ENCODE measurements at places on chromosomes 13 and 19.

DNA sequence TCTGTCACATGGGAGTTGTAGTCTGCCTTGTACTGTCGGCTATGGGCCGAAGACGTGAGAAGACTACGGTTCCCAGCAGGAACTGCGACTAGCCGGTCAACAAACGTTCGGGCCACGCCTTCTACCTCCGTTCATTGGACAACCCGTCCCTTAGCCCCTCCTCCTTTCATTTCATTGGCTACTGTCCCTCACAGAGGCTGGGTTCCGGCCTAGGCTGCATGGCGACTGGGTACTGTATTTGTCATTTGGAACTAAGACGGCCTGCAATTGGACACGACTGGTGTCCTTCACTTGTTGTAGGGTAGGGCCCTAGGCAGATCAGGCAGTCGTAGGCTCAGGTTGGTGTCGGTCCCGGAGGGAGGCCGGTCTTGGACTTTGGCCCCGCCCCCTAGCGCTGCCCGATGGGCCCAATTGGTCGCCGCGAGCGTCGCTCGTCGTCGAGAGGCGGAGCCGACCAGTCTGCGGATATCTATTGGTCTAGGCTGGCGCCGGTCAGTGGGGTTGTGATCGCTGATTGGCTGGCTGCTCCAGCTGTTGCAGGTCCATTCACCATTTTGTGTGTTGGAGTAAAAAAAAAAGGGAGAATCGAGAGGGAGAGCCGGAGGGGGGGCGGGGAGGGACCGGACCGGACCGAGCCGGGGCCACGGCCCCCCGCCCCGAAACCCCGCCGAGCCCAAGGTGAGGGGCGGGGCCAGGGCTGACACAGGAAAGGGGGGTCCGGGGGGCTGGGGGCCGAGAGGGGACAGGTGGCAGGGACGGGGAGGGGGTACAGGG is at the start of gene CIC:
CIC (plus strand) TSS at position 549 of the 774 bp plus-strand sequence. CDS start 2,532 bp downstream, outside the sequence.
- DNase-seq, result peak; percentile 100

DNA sequence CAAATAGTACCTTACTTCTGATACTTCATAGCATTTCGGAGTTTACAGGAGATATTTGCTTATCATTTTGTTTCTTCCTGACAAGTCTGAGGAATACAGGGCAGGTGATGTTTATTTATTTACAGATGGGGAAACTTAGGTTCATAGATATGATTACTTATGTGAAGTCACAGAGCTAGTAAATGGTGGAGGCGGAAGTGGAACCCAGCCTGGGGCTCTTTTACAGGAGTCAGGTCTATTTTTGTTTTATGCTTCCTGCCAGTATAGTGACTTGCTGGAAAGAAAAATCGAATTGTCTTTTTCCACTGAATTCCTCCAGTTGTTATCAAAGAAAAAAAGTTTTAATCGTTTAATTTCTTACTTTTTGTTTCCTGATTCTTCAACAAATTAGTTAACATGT is 66.5 kb downstream of the DGKH start:
- DNase-seq, result peak; percentile 32

DNA sequence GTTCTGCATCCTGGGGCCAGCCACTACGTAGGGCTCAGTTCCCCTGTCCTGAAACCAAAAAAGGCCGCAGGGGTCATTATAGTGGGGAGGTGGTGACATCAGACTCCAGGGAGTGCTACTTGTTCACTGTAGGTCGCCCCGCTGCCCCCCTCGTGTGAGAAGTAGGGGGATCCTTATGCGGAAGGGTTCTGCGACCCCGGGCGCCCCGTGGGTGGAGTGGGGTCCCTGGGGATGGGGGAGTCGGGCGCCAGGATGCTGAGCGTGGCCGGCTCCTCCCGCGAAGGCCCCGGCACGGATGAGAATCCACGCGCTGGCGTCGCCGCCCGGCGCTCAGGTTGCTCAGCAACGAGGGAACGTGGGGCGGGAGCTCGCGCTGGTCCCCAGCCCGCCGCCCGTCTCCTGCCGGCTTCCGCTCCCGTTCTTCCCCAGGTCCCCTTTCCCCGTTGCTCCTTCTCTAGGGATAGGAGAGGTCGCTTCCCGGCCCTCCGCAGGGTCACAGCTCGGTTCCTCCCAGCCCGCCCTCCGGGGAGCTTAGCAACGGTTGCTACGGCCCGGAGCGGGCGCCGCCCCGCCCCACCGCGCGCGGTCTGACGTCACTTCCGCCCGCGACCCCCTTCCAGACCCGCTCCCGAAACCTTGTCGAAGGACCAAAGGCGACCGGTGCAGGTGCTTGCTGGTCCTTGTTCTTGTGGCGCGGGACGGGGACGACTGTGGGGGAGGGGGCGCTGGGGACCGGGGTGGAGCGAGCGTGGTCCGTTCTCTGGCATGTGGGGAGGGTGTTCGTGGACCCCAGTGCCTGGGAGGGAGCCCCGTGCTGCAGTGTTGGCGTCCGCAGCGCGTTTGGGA is at the start of gene NAT14:
NAT14 (plus strand) TSS at position 596 of the 846 bp plus-strand sequence. CDS start 521 bp downstream, outside the sequence.
- peak; percentile 77 for DNase-seq

GRCh38 chr19:2180881-2181632 is 17.3 kb downstream of the DOT1L start:
- no peak for DNase-seq

DNA sequence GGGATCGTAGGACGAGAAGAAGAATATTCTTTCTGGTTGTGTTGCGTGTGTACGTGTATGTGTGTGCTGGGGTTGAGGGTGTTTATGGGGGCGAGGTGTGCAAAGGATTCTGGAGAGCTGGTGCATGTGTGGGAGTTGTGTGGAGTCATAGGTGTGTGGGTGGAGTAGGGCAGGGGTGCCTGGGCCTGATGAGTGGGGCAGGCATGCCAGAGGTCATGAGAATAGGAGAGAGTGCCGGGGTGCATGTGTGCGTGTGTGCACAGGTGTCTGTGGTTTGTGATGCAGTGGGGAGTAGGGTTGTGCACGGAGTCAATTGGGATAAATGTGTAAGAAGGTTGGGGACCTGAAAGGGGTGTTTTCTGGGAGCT is 649 bp downstream of the TMEM91 start:
- no peak for DNase-seq

- DNase-seq, result peak; percentile 22
These were observed 10.5 kb upstream of the LATS2 start for GRCh38 chr13:21071924-21072323.

GRCh38 chr13:100983111-100983510 is 308.5 kb upstream of the TMTC4 start:
- DNase-seq, result no peak

- no peak for DNase-seq
These were observed 969.1 kb upstream of the PCDH9 start for GRCh38 chr13:68199271-68199670.

DNA sequence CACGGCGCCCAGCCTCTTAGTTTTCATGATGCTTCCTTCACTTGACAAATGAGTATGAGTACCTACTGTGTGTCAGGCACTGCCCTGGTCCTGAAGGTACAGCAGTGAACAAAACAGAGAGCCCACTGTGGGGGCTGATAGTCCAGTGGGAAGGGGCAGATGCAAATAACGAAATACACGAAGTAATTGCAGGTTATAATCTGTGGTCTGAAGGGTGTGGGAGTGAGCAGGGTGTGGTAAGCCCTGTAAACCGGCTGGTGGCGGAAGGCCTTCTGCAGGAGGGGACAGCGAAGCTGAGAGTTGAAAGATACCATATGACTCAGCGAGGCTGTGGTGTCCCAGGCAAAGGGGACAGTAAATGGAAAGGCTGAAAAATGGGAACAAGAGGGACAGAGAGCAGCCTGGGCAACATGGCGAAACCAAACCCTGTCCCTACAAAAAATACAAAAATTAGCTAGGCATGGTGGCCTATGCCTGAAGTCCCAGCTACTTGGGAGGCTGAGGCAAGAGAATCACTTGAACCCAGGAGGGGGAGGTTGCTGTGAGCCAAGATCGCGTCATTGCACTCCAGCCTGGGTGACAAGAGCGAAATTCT is 60.5 kb downstream of the MAP4K1 start:
- DNase-seq, result peak; percentile 82

DNA sequence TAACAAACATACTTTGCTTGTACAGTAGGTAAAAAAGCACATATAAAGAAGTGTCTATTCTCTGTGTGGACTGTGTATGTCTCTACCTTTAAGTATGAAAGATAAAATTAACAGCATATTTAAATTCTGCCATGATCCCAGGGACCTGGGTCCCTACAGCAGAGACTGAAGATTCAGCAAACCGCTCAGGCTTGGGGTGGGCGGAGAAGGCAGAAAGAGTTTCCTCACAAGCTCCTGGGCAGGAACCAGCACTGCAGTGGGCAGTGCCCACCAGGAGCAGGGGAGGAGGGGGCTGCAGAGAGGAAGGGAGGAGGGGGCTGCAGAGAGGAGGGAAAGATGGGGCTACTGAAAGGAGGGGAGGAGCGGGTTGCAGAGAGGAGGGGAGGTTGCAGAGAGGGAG is 44.6 kb upstream of the GRTP1 start:
- DNase-seq, result no peak

GRCh38 chr19:56837492-56838023 is 3.0 kb downstream of the PEG3 start:
- DNase-seq, result no peak

- no peak for DNase-seq
These were observed 23.9 kb upstream of the ZBTB7A start for GRCh38 chr19:4090356-4091220.

DNA sequence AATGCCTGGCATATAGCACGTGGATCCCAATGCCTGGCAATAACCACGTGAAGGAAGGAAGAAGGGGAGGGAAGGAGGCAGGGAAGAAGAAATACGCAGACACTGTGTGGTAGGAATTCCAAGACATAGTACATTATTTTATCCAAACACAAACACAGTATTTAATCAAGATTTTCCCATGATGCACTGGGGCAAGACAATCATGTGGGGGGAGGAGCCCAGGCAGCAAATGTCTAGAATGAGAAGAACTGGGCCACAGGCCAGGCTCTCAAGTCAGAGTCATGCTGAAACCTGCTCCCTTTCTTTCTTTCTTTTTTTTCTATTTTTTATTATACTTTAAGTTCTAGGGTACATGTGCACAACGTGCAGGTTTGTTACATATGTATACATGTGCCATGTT is 717.9 kb downstream of the UQCRFS1 start:
- no peak for DNase-seq

- no peak for DNase-seq
These were observed 7.5 kb upstream of the MEX3D start for GRCh38 chr19:1575323-1576241.

DNA sequence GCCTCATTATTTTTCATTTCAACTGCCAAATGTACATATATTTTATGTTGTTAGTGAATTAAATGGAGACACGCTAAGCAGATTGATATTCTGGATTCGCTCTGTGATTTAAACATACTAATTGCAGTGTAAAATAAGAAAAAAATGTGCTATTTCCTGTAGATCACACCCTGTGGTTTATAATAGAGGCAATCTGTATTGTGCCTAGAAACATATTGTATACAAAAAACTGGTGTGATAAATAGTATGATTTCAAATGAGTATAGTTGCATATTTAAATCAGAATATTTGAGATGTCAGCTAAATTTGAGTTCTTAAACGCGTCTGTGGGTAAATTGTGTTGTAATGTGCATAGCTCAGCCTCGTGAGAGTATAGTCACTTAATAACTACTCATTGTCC is 643.9 kb downstream of the TBC1D4 start:
- no peak for DNase-seq

DNA sequence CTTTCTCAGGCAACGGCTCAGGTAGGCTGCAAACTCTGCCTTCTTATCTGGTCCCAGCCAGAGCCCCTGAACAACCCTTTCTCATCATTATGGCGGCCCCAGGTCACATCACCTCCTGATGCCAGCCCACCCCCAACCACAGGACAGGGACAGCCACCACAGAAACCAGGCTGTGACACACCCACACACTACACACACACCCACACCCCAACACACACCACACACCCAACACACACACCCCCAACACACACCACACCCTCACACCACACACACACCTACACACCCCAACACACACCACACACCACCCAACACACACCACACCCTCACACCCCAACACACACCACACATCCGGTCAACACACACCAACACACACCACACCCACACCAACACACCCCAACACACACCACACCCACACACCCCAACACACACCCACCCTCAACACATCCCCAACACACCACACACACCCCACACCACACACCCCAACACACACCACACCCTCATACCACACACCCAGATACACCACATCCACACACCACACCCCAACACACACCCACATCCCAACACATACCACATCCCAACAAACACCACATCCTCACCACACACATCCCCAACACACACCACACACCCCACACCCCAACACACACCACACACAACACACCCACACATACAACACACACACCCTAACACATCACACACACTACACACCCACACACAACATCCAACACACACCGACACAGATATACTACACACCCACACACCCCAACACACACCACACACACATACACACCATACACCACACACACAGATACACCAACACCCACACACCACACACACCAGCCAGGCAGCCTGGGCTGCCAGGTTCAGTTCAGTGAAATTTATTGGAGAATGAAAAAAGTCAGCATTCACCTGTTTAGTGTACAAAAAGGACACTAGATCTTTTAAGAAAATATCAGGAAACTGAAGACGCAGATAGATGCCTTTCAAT is 4.2 kb upstream of the ISYNA1 start:
- no peak for DNase-seq

- peak; percentile 53 for DNase-seq
These were observed 33.6 kb upstream of the UBE2L5 start for GRCh38 chr13:30388406-30389283.

DNA sequence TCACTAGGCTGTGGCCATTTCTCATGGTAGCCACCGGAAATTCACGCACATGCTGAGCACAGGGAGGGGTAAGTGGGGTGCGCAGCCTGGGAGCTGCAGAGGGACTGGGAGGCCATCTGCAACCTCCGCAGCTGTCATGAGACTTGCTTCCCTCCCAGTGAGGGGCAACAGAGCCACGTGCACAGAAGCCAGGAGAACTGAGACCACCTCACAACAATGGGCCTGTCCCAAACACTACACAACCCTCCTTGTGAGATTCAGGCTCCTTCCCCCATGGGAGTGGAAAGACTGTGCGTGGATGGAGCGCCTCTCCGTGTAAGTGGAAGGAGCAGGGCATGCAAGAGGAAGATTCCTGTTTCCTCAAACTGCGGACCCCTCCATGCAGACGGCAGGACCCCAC is 8.8 kb downstream of the C3 start:
- DNase-seq, result no peak

- peak; percentile 27 for DNase-seq
These were observed 51.1 kb downstream of the LMO7 start for GRCh38 chr13:75687150-75687763.

DNA sequence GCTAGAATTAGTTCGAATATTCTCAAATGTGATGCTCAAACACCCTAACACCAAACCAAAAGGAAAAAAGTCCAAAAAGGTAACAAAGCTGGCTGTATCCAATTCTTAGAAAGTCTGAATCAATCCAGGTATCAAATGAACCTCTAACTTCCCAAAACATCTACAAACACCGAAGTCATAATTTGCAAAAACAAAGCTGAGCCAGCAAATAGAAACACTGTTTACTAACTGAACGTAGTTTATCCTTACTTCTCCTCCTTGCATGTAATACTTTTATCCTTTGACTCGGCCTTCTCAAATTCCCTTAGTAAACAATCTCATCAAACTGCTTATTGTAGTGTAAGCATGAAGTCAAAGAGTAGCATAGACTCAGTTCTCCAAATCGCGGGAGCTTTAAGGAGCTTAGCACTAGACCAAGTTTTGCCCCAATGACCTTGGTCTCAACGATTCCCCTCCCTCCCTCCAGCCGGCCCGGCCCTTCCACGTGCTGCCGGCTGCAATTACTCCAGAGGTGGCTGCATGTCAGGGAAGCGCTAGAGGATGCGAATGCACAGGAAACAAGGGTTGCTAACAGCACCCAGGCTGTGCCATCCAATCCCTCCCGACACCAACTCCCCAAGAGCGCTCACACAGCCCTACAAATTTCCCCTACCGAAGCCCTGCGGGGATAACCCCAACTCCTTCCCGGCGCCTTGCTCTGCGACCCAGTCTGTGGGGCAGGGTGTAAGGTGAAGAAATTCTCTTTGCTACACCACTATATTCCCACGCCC is 693 bp downstream of the XPO4 start:
- peak; percentile 69 for DNase-seq
